Activated T-helper 2 cell treated with anti-CD3 and anti-CD28 coated beads, Interferon-gamma antibody, Interleukin-2, Interleukin-4, amounts not matched to agents 10 μg/mL and 5 μg/mL and 100 μg/mL, durations not matched to agents 14 hours and 24 hours and 36 hours (primary cell): ENCODE measurements at places on chromosomes 6 and 20. TPM values are rescaled to one million over a fixed set of nuclear protein-coding genes. Genes with fewer than 3 reads are reported as not detected.

The PRL gene
- not detected in 2 replicates for total RNA-seq

The GPX5 gene
- total RNA-seq, result not detected in 2 replicates

The MAVS gene
- 41.0 and 43.5 TPM in 2 replicates for total RNA-seq

The HLA-G gene
- total RNA-seq, result 1.1 and 1.2 TPM in 2 replicates

DNA sequence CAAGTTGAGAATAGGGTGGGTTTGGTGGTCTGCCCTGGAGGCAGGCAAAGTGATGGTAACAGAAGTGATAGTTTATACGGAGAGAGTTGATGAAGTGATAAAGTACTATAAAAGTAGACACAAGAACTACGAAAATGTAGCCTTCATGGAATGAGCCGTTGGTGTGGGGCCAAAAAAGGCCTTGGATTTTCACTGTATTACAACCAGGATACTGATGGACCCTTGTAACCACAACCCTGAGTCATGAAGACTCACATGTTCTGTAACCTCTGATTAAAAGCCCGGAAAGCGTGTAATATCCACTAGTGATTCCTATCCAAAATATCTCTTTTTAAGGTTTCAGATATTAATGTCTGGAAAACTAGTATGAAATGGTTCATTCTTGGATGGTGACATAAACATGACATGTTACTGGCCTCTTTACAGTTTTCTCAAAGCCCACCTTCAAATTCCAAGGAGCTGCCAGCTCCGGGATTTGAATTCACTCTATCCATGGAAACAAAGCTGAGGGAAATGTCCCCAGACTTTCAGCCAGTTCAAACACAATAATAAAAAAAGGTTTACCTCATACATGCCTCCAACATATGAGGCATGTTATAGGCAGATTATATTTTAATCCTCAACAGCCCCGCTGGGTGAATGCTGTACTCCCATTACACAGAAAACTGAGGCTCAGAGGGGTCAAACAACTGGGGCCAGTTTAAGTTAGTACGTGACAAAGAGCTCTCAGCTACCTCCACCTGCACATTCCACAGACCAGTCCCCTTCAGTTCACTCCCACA lies 55.4 kb downstream of the MRPL14 start:
- no peak for DNase-seq

GRCh38 chr6:107443608-107444267 lies 15.6 kb downstream of the PDSS2 start:
- no peak for DNase-seq

DNA sequence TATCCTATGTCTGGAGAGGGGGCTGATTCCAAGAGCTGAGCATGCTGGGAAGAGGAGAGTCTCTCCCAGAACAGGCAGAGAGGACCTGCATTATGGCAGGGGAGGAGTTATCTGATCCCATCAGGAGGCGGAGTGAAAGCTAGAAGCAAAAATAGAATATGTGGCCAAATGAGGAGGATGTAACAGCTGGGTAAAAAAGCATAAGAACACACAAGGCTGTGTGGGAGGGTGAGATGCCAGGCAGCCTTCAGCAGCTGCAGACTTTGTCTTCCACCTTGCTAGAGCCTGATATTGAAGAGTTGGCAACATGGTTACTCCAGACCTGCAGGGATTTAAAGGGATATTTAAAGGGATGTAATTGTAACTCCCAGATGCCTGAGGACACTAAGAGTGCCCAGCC lies 167.1 kb downstream of the PTPRT start:
- no peak for DNase-seq

DNA sequence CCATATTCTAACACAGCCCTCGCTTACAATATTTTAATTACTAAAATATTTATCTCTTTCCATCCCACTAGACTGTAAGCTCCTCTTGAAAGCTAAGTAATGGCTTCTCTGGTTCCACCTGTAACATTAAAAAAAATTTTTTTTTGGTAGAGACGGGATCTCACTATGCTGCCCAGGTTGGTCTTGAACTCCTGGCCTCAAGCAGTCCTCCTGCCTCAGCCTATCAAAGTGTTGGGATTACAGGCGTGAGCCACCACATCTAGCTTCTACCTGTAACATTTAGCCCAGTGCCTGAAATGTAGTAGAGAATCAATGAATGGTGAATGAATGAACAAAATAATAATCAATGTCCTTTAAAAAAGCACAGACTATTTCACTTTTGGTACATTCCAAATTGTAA lies 28.8 kb downstream of the DEK start:
- DNase-seq, result no peak

DNA sequence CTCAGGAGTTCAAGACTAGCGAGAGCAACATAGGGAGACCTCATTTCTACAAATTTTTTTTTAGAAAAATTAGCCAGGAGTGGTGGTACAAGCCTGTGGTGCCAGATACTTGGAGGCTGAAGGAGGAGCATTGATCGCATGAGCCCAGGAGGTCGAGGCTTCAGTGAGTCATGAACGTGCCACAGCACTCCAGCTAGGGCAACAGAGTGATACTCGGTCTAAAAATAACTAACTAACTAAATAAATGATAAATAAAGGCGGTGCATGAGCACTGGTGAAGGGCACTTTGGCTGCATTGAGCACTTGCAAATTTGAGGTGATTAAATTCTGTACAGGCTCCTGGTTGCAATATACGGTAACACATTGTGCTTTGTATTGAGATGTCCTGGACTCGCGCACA lies 13.5 kb downstream of the HLA-A start:
- DNase-seq, result no peak

DNA sequence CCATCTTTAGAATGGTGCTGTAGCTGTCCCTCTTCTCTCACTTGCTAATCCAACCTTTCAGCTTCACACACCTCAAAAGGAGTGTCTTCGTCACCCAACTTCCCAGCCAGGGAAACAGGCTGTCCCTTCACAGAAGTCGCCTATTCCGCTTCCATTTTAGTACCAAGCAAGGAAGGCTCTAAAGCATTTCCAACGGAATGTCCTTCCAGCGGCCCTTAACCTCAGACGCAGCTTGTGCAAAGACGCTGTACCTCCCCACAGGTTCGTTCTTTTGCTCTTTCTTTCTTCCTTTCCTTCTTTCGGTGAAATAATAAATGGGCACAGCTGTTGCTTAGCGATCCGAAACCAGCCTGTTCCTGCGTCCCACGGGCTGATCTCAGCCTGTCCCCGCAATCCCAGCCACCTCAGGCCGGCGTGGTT lies 1.5 kb downstream of the PTPRT start:
- no peak for DNase-seq

DNA sequence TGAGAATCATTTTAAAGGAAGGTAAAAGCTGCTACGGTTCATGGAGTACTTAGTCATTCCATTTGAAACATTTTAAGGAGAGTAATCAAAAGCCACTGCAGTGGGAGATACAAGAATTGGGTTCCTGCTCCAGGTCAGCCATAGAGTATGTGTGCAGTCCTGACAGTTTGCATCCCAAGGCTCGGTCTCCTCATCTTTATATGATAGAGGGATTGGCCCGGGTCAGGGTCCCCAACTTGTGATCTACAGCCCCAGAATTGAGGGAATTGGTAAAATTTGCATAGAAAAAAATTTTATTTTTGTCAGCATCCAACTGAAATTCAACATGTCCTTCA lies 147.4 kb upstream of the PRND start:
- DNase-seq, result no peak

DNA sequence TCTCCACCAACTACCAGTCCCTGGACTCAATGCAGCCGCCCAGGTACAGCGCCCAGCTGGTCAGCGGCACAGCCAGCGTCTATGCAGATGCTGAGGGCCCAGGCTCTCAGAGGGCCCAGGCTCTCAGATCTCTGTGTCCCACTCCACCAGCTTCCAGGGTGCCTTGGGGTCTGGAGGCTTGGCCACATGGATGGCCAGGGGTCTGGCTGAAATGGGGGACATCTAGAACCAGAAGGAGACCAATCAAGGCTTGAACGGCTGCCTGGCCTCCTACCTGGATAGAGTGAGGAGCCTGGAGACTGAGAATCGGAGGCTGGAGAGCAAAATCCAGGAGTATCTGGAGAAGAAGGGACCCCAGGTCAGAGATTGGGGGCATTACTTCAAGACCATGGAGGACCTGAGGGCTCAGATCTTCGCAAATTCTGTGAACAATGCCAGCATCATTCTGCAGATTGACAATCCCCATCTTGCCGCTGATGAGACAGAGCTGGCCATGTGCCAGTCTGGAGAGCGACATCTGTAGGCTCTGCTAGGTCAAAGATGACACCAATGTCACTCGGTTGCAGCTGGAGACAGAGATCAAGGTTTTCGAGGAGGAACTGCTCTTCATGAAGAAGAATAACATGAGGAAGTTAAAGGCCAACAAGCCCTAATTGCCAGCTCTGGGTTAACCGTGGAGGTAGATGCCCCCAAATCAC lies 44.1 kb upstream of the GRM4 start:
- no peak for DNase-seq
